ENCODE measurements at places on chromosomes 3 and 15. TPM values are rescaled to one million over a fixed set of nuclear protein-coding genes. Genes with fewer than 3 reads are reported as not detected.

Gene EPHA3
- total RNA-seq = 0.99 TPM

Gene IL17RC
- 21.3 TPM for total RNA-seq

Gene CILP
- 0.26 TPM for total RNA-seq

Gene ZNF502
- 5.4 TPM for total RNA-seq

Gene ESYT3
- total RNA-seq = 0.51 TPM

Gene ALG1L2
- 0.50 TPM for total RNA-seq

Gene CAMP
- not detected for total RNA-seq

Gene ARL6IP5
- 132 TPM for total RNA-seq

Gene SLC22A13
- 0.33 TPM for total RNA-seq

Gene GAP43
- under 0.01 TPM for total RNA-seq

Gene CHRNB4
- total RNA-seq = not detected

Gene GOLGA6L7
- total RNA-seq = not detected

Gene MKRN3
- total RNA-seq = under 0.01 TPM

Gene RLBP1
- total RNA-seq = not detected

Gene PCYT1A
- total RNA-seq = 73.8 TPM

Gene ADPGK
- total RNA-seq = 59.5 TPM

Gene LMAN1L
- not detected for total RNA-seq

Gene RAB7A
- total RNA-seq = 54.2 TPM

Gene CD80
- total RNA-seq = under 0.01 TPM

Gene ETFA
- total RNA-seq = 129 TPM

Gene WDR73
- total RNA-seq = 51.1 TPM

Gene ACTRT3
- total RNA-seq = 6.1 TPM

Gene ABI3BP
- total RNA-seq = 6.2 TPM

Gene IL20RB
- total RNA-seq = 0.51 TPM
